ENCODE measurements at places on chromosomes 1 and 21.

- DNase-seq: no peak
These were observed 108.9 kb downstream of the LBR start for GRCh38 chr1:225318706-225319575.

DNA sequence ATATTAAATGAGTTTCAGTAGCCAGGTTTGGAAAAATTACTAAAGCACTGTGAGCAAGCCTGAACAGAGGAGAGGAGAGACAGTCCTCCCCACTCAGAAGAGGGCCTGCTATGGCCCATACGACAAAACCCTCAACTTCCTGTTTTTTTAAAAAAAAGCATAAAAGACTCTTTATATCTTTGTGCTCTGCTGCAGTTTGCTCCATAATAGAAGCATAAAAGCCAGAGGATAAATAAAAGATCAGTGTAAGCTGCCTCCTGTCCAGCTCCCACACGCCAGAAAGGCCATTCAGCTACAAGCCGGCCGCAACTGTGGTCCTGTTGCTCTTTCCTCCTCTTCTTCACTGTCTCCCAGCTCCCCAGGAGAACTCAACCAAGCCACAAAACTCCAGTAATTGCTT lies 37.8 kb downstream of the NID1 start:
- no peak for DNase-seq

GRCh38 chr1:203467550-203467921 lies 8.1 kb upstream of the PRELP start:
- no peak for DNase-seq

DNA sequence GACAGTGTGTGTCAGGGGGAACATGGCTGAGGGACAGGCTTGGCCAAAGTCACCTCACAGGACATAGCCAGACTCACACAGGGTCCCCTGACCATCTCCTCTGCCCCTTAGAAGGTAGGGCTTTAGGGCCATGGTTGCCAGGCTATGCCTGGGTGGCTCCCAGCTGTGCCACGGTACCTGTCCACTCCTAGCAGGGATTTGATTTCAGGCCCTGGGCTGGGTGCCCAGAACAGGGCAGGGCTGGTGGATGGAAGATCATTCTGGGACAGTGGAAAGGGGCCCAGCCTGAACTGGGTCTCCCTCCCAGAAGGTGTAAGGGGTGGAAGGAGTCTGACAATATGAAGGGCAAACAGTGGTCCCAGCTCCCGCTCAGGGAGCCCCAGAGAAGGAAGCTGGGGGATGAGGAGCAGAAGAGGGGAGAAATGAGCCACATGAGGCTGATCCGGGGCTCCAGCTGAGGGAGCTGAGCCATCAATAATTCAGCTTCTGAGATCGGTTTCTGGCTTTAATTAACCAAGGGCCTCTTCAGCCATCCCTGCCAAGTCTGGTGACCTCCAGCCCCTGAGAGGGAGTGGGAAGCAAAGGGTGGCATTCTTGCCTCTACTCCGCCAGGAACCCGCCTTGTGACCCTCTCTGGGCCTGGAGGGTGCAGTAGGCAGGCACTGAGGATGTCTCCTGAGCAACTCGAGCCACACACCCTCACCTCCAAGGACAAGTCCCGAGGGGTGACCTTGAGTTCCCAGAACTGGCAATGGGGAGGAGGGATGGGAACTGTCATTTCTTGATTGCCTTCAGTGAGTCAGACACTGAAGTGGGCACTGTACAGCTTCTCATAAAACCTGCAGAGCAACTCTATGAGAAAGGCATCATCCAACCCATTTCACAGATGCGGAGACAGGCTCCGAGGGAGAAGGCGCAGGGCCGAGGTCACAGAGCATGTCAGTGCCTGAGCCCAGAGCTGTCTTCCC lies 2.1 kb downstream of the CD164L2 start:
- no peak for DNase-seq

DNA sequence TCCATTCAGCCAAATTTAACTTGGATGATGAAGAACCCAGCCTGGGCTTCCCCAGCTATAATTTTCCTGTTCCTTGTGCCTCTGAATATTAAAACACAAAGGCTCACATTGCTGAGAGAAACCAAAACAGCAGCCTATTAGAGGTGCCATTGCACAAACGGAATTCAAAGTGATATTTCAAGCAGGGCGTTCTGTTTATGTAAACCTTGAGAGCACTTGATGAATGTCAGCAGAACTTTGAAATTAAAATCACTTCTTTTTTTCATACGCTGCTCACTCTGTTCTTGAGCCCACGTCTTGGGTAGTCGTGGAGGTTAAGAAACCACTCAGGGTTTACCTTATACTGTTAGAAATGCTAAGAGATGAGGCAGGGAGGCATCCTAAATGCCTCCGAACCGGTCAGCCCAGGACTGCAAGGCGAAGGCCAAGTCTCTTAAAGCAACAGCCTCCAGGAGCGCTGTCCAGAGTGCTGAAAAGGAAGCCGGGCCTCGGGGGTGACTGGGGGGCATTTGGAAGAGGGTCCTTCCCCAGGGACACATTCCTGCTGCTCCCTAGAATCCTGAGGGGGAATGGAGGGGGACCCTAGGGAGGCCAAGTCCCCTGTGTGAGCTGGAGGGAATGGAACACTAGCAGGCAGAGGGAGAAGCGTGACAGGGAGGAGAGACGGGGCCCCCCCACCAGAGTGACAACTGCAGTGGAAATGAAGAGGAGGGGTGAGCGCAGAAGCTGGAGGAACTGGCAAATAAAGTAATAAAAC lies 154.8 kb upstream of the VAMP3 start:
- no peak for DNase-seq

GRCh38 chr1:202349206-202349928 lies 868 bp downstream of the PPP1R12B start:
- DNase-seq: no peak

DNA sequence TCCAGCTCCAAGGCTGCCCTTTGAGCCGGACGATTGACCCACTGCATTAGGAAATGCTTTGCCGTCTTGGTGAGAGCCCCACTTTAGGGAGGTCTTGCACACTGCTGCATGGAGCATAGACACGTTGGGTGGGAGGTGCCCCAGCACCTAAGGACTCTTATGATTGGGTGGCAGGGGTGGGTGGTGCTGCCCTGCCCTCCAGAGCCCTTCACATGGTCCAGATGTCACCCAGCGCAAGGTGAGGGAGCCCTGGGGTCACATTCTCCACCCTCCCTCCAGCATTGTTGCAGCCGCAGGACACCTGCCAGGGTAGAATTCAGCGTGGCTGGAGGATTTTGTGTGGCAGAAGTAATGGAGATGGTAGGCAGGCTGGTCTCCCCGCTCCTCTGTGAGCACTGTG lies 137.4 kb upstream of the COL6A1 start:
- DNase-seq: no peak

DNA sequence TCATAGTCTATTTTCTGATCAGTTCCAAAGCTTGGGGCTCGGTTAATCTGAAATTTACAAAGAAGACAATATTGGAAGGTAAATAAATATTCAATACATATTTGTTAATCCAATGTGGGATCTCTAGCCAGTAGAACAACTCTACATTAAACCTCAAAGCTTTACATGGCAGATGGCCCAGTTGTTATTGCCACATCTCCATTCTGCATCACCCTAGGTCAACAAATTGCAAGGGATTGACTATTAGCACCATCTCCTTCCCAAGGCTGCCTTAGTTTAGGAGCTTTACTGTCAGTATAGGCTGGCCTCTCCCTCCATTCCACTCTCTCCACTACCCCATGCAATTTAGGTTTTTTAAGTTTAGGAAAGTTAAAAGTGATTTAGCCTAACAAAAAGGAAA lies 69.7 kb downstream of the TTLL7 start:
- DNase-seq: no peak

DNA sequence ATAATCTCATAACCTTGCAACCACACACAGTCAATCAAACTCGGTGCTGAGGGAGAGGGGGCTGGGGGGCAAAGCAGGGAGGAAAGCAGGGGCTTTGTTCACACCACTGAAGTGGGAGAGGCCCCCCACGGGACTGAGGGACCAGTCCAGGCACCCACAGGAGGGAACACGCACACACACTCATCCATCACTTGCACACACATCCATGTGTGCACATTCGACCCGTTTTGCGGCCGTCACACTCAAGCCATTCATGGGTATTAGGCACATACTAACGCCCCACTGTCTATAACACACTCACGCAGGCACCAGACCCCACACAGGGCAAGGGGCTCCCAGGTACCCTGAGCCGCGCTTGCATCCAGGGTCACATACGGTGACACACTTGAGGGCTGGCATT lies 14.0 kb downstream of the EFNA3 start:
- no peak for DNase-seq

GRCh38 chr1:61073871-61074270 lies 8.5 kb upstream of the NFIA start:
- DNase-seq: no peak

GRCh38 chr21:30582870-30583269 lies 7.3 kb downstream of the KRTAP22-2 start:
- no peak for DNase-seq

GRCh38 chr1:10889650-10890353 lies 93.4 kb upstream of the CASZ1 start:
- no peak for DNase-seq

DNA sequence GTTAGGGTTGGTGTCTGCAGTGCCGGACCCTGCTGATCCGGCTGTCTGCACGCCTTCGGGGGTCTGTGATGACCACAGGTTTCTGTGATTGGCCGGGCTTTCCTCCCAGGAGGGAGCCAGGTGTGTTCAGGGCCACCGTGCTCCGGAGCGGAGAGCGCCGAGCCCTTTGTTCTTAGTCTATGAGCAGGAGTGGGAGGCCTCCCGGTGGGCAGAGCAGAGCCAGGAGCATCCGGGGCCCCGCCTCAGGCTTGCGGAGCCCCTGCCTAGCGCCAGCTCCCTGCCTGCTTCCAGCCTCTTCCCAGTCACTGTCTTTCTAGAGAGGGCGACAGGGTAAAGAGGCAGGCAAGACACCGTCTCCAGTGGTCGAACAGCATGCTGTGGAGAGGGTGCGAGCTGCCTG lies 31.8 kb downstream of the KCNAB2 start:
- no peak for DNase-seq

GRCh38 chr1:193537266-193538002 lies 351.0 kb upstream of the B3GALT2 start:
- peak; percentile 73 for DNase-seq

DNA sequence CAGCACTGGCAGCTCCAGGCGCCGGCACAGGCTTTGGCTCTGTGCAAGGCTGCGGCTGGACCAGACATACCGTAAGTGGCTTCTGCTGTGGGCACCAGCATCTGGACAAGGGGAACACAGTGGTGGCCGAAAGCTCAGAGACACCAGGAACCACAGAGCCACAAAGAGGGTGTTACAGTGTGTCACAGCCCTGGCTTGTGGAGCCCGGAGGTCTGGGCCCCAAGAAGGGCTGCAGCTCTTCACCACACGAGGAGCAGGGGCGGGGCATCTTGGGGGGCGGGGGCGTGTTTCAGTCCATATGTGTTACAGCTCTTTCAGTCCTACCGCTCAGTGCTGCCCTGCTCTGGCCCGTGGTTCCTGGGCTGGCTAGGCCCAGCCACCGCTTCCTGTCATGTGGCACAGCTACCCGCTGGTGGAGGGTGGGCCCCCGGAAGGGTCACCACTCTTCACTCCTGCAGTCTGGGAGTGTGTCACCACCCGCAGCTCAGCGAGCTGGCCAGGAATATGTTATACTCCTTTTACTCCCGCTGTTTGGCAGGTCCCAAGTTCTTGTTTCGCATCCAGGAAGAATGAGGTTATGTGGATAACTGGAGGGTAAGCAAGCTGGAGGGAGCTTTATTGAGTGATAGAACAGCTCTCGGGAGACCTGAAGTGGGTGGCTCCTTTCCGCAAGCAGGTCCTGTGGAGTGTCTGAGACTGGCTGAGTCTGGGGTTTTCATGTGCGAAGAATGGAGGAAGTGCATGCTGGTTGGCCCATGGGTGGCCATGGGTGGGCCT lies 3.3 kb upstream of the LSM10 start:
- peak; percentile 56 for DNase-seq

DNA sequence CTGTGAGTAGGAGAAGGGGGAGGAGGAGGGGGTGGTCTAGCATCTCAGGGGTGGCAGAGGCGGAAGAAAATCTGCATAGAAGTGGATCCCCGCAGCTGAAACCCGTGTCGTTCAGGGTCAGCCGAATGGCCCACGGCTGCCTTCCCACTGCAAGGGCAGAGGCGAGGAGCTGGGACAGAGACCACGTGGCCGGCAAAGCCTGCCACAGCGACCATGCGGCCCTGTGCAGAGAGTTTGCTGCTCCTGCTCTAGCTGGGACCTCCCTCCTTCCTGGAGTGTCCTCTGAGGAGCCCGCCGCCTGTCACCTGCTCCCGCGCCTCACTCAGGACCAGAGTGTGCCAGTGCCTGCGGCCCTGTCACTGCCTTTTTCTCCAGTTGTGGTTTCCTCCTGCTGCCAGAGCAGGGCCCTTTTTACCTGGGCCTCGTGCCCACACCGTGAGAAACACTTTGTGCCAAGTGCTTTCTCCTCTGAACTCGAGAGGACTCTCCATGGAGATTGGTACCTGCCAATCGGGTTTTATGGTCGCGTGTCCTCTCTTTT lies 5.4 kb upstream of the TRPM2 start:
- DNase-seq: no peak

DNA sequence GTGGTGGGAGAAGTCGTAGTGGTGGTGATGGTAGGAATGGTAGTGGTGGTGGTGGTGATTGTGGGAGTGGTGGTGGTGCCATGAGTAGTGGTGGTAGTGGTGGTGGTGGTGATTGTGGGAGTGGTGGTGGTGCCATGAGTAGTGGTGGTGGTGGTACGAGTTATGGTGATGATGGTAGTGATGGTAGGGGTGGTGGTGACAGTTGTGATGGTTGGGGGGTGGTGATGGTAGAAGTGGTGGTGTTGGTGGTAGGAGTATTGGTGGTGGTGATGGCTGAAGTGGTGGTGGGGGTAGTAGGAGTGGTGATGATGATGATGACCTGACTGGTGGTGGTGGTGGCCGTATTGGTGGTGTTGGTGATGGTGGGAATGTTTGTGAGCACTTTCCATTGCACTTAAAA lies 107.1 kb downstream of the DISC1 start:
- no peak for DNase-seq

DNA sequence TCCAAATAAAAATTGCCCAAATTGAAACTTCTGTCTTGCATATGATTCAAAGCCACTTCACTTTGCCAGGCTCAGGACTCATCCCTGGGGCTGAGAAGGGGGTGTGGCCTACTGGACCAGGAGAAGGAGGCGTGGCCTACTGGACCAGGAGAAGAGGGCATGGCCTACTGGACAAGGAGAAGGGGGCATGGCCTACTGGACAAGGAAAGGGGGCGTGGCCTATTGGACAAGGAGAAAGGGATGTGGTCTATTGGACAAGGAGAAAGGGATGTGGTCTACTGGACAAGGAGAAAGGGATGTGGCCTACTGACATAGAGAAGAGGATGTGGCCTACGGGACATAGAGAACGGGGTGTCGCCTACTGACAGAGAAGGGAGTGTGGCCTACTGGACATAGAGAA lies 405.3 kb downstream of the RRAGC start:
- no peak for DNase-seq
